Stimulated activated CD8-positive, alpha-beta memory T cell treated with anti-CD3 and anti-CD28 coated beads, Interleukin-4, amount 100 ng/mL, for 1 hour (primary cell): ENCODE measurements at places on chromosomes 11 and 22.

GRCh38 chr11:58629857-58630256 lies 7.4 kb downstream of the CNTF start:
- no peak for DNase-seq

- no peak for DNase-seq
Measured at GRCh38 chr11:68018730-68019190, 8.6 kb downstream of the ALDH3B1 start.

- no peak for DNase-seq
Measured at GRCh38 chr22:41825376-41825775, 7.5 kb upstream of the SREBF2 start.

DNA sequence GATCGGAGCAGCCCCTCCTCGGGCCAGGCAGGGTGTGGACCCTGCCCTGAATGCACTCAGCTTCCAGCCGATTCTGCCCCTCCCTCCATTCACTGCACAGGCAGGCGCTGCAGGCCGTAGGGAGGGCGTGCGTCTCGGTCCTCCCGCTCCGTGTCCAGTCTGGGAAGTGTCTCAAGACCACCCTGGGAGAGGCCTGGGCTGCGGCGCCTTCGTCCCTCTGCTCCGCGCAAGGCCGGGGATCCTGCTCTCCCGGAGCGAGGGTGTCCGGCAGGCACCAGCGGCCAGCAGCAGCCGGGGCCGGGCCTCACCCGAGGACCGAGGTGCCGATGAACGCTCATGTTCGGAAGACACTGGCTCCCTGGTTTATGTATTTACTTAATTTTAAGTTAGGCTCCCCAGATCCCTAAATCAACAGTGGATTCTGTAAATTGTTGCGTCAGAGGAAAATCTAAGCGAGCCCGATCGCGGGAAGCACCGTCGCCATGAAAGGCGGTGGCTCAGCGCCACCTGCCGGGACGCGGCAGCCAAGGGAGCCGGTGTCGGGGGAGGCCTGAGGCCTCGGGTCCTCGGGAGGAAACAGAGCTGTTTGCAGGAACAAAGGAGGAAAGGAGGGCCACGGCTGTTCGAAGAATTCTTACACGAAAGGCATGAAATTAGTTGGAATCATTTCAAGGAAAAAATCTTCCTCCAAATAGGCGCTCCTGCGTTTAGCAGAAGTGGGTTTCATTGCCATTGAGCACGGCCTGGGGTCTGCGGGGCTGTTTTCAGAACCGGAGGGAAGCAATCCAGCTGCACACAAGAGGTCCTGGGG lies 195.3 kb downstream of the BRD1 start:
- DNase-seq = no peak

- no peak for DNase-seq
Measured at GRCh38 chr11:76791861-76792260, 8.7 kb downstream of the TSKU start.

GRCh38 chr22:27445881-27446280 lies 355.7 kb downstream of the MN1 start:
- DNase-seq = no peak

DNA sequence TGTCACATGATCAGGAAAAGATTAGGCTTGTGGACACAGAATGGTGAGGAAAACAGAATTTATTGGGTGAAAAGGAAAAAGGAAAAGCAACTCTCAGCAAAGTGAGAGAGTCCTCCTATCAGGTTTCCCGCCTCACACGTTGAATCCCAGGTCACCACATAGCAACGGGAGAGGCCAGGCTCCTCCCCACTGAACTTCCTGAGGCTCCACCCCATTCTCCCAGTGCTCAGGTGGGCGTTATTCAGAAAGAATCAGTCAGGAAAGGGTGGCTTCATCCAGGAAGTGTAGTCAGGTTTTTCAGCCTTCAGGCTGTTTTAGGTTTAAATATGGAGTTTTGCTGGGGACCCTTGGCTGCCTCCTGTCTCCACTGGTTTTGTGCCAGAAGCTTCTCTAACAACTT lies 66.9 kb downstream of the SPON1 start:
- no peak for DNase-seq

DNA sequence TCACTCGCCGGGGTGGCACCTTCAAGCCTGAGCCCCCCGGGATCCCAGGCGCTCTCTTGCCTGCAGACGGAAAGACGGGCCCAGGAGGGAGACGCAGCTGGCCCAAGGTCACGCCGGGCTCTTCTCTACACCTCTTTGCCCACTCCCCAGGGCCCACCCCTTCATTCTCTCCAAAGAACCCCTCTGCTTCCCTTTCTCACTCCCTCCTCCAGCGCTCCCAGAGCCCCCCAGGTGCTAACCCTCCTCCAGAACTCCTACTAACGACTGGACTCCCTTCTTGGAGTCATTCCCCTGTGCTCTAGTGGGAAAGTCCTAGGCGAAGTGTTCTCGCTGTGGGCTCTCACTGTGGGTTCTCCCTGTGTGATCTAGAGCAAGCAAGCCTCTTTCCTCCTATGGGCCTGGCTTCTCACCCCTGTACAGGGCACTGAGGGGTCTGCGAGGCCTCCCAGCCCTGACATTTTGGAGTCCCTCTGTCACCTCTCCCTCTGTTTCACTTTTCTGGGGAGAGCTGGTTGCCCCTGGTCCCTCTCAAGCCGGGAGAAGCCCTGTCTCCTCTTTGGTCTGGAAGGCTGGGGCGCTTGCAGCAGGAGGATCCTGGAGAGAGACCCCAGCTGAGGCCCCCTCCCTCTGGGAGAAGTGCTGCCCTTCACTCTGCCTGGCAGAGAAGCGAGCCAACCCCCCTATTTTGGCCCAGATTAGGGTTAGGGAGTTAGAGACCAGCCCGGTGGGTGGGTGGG lies 858 bp downstream of the OAF start:
- DNase-seq = no peak

DNA sequence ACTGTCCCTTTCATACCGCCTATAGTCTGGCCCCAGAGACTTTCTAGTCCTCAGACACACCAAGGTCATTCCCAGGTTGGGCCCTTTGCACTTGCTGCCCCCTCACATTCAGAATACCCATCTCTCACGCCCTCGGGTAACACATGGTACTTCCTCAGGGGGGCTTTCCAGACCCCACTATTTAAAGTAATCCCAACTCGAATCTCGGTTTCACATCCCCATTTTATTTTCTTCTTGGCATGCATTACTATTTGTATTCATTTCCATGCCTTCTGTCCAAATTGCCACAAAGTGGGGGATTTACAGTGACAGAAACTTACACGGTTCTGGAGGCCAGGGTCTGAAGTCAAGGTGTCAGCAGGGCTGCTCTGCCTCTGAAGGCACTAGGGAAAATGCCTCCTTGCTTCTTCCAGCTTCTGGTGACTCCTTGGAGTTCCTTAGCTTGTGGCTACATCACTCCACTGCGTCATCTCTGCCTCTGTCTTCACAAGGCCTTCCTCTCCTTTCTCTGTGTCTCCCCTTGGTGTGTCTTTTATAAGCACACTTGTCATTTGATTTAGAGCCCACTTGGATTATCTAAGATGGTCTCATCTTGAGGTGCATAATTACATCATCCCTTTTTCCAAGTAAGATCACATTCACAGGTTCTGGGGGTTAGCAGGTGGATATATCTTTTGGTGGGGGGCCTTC lies 15.1 kb downstream of the RCN1 start:
- no peak for DNase-seq

DNA sequence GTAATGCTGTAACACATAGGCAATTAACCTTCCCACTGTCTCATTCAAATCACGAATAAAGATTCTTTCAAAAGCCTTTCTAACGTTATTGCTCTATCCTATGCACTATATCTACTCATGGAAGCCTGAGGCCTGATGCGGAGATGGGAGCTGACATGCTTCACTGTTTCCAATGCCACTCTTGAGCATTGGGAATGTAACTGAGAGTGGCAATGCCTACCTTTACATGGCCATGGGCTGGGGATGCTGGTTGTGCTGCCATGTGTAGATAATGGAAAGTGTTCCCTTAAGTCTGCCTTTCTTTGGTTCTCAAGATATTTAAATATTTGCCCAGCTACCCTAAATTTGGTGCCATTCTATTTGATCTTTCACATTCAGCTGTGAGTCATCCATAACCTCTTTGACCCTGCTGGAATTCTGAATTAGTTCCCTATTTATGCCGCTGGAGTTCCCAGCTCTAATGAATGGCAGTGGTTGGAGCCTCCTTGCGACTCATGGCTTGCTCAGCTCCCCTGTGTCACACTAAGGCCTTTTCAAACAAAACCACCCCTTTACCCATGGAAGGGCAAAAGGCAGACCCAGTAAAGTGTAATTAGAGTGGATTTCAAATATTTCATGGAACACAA lies 21.4 kb upstream of the DKK3 start:
- DNase-seq = no peak

DNA sequence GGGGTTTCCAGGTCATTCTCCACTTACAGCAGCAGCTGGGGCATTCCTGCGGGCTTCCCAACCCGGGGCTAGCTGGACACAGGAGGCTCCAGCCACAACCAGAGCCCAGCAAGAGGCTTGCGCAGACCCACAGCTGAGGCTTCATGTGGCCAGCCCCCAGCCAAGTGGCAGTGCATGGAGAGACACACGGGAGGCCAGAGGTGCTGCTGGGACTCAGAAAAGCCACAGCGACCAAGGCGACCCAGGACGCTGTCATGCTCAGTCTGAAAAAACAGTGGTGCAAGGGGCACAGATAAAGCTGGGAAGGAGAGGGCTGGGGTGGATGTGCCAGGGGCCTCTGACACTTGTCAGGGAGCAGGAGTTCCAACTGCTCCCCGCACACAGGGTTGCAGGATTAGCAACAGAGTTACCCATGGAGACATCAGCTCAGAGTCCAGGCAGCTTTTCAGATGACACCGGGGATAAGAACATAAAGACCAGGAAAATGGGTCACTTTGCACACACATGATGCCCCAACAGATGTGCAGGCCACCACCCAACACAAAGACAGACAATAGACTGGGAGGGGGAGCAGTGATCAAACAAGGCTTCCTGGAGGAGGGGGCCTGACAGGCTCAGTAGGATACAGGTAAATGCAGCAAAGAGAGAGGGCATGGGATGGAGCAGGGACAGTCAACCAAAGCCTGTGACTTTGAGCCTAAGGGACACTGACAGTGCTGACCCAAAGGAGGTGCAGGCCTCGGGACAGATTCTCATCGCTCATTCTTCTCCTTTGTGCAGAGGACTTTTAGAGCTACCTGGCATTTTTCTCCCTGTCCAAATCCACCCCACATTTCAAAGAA lies 6.9 kb upstream of the NEAT1 start:
- no peak for DNase-seq

- no peak for DNase-seq
Measured at GRCh38 chr22:28229566-28230485, 310.8 kb upstream of the PITPNB start.

DNA sequence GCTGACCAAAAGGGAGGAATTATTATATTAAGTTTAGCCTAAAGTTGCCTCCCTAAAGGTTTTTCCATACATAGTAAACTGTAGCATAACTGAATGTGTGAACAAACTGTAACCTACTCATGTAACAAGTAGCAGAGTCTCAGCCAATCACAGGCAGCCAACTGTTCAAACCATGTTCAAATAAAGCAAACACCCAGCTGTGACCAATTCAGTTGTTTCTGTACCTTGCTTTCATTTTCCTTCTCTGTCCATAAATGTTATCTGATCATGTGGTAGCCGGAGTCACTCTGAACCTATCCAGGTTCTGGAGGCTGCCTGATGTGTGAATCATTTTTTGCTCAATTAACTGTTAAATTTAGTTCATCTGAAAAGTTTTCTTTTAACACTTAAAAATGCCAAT lies 373.5 kb downstream of the GUCY1A2 start:
- DNase-seq = no peak

GRCh38 chr11:72918851-72919250 lies 104.6 kb downstream of the ATG16L2 start:
- no peak for DNase-seq

GRCh38 chr11:9820260-9820659 lies 156.4 kb downstream of the SWAP70 start:
- DNase-seq = no peak

GRCh38 chr22:22884888-22885840 lies 2.5 kb upstream of the IGLL5 start:
- DNase-seq = no peak

DNA sequence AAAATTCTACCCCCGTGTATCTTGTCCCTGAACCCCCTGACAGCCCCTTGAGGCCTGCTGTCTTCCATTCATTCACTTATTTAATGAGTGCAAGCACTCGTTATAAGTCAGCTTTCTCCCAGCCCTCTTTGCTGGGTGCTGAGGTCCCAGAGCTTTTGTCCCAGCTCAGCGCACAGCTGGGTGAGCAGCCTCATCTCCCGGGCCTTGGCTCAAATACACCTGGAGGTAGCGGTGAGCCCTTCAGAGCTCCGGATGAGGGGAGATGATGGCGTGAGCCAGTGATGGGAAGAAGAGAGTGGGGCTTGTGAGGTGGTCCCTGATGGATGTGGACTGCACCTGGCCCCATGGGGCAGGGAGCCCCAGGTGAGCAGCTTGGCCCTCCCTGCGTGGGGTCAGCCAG lies 18.1 kb upstream of the ARHGAP8 start:
- DNase-seq = no peak

GRCh38 chr11:61095021-61095420 lies 7.3 kb upstream of the CD5 start:
- no peak for DNase-seq

DNA sequence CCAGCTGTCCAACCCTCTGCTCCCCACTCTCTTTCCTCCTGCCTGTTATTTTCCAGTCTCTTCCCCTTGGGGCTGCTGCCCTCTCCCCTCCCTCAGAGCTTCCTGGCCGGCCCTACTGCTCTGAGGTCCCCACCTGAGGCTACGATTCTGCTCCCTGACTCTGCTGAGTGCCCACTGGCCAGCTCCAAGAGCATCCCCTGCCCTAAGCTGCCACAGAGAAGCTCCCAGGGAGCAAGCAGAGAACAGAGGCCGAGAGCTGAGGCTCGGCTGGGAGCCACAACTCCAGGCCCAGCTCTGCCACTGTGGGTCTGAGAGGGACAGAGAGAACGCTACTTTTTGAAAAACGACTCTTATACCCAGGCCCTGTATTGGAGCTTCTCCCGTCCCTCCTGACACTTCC lies 61.1 kb downstream of the CHRDL2 start:
- DNase-seq = no peak

GRCh38 chr22:26476705-26477340 lies 6.8 kb downstream of the HPS4 start:
- DNase-seq = no peak

- DNase-seq = no peak
Measured at GRCh38 chr22:46547883-46548244, 10.4 kb upstream of the CELSR1 start.

GRCh38 chr11:33307984-33308383 lies 50.8 kb downstream of the HIPK3 start:
- no peak for DNase-seq

- no peak for DNase-seq
Measured at GRCh38 chr11:19366992-19367709, 126.4 kb upstream of the E2F8 start.

- no peak for DNase-seq
Measured at GRCh38 chr11:102312667-102313066, 4.6 kb upstream of the BIRC3 start.

DNA sequence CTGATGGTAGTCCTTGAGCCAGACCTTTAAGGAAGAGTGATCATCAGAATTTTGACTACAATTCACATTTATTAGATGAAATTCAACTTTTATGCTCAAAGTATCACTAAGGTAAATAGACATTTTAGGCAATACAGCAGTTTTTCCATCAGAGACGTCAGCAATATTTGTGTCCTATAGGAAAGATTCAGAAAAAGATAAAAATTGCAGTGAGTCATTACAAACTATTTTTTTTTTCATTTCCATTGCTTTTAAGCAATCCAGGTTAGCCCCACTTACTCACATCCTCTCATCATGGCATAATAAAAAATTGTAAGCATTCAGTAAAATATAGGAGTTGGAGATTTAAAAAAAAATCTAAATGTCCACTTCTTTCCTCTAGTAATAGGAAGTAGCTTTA lies 46.9 kb downstream of the MSANTD4 start:
- no peak for DNase-seq
